ENCODE measurements at places on chromosomes 2 and 18. TPM values are rescaled to one million over a fixed set of nuclear protein-coding genes. Genes with fewer than 3 reads are reported as not detected.

Gene PARD6G
- 5.9 TPM for polyA plus RNA-seq

Gene CPLX4
- polyA plus RNA-seq, result not detected

Gene WDR12
- polyA plus RNA-seq, result 16.4 TPM

Gene MC2R
- not detected for polyA plus RNA-seq

Gene RASGRP3
- 2.3 TPM for polyA plus RNA-seq

Gene KANSL1L
- 13.3 TPM for polyA plus RNA-seq

Gene ABCG8
- 0.01 TPM for polyA plus RNA-seq

Gene VWA3B
- 0.11 TPM for polyA plus RNA-seq

Gene NCKAP5
- 0.32 TPM for polyA plus RNA-seq

DNA sequence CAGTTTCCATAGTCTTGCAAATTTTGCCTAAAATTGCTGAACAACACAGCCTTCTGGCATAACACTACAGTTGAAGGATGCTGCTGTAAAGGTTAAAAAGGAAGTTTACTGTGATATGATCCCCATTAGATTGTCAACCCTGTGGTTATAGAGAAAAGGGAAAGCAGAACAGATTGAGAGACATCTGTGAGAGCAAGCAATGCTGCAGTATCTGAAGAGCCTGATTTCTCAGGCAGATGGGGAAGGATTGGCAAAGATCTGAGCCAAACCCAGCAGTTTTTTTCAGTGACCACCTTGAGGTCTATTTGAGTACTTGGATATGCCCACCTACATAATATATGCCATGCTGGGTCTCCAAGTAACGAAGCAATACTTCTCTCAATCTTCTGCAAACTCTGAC, 8.5 kb upstream of the ST8SIA3 start:
- DNase-seq, result no peak

GRCh38 chr2:207892716-207893402, 123.2 kb upstream of the FZD5 start:
- DNase-seq, result no peak

- DNase-seq, result no peak
These were observed 18.5 kb downstream of the CD226 start for GRCh38 chr18:69929041-69929774.

GRCh38 chr2:29240601-29241000, 125.4 kb downstream of the CLIP4 start:
- DNase-seq, result no peak

DNA sequence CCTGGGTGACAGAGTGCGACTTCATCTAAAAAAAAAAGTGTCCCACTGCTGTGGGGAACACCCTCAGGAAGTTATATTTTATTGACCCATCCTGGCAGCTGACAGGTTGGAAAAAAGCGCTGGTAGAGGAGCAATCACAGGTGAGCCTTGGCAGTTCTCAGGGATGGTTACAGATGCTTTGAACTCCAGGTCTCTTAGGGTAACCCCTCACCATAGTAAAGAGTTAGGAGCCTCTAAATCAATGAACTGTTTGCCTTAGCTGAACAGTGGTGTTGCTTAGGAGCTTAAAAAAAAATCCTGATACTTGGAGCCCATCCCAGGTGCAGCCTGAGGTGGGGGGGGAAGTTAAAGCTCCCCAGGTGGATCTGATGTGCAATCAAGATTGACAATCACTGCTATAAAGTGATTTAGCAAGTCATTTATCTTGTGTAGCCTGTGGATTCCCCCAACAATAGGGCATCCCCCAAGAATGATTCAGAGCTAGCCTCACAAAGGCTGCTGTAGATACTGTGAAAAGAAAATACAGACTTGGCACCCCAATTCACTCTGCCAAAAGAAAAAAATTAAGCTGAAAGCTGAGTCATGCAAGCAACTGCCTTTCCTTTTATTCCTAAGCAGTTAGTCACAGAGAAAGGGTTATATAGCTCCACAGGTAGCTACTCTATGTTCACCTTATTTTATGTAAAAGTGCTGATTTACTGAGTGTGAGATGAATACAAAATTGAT, 14.8 kb downstream of the SLC16A14 start:
- DNase-seq, result no peak

DNA sequence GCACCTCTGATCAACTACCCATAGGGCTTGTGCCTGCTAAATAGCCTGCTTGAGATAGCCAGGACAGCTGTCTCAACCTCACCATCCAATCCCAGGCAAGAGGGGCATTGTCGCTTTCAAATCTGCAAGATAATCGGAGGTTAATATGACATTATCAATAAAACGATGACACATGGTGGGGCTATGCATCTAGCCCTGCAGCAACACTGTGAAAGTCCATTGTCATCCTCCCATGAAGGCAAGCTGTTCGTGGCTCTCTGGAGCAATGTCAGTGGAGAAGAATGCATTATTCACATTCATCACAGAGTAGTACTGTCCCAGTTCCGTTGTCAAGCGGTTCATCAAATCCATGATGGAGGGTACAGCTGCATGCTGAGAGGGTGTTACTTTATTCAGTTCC, 18.9 kb upstream of the KLHL23 start:
- DNase-seq, result no peak

DNA sequence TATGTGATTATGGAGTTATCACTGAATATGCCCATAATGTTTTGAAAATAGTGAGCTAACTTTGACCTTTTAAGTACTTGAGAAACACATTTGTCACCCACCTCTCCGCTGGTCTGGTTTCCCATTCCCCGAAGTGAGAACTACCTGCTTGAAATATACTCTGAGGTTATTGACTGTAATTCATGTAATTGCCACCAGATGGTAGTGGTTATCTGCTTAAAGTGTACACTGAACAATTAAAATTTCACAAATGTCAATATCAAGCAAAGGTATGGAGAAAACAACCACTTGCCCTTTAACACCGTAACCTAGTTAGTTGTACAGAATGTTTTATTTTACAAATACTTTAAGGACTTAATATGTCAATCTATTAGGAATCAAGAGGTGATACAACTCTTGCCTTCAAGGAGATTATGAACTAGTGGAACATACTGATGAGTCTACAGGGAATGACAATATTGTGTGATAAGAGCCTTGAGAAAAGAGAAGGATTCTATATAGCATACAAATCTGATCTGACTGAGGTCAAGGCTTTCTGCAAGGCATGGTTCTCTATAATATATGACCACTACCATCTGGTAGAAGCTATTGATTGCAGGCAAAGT, 316.8 kb upstream of the KCNH7 start:
- DNase-seq, result no peak

DNA sequence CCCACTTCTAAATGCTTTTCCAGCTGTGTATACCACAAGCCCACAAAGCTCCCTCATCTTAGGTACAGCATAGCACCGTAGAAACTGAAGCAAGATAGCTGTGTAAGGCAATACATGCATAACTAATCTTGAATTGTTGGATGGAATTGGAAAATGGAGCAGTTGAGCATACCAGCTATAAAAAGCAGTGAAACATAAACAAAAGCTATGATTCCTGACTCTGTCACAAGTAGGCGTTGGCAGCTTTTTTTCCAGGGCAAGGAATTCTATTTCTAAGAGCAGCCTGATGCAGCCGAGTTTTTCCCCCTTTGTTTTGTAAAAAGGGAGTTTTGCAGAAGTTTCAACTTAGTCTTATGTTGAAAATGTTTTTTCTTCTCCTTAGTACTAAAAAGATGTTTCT, 32.4 kb downstream of the MOGAT1 start:
- no peak for DNase-seq

DNA sequence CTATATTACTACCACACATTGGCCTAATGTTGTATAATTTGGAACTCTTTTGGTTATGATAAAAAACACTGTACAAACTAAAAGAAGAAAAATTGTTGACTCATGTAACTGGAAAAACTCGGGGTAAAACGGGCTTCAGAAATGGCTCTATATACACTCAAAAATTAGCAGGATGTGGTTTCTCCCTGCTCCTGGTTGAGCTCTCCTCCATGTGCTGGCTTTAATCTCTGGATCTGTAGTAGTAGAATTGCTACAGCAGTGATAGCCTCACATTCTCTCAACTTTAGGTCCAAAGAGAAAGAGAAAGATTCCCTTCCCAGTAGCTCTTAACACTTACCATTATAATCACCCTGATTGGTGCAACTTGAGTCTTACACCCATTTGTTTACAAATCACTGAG, 274.9 kb upstream of the GALNT5 start:
- DNase-seq, result no peak

- no peak for DNase-seq
These were observed 115.3 kb downstream of the DOCK10 start for GRCh38 chr2:224927011-224927410.

DNA sequence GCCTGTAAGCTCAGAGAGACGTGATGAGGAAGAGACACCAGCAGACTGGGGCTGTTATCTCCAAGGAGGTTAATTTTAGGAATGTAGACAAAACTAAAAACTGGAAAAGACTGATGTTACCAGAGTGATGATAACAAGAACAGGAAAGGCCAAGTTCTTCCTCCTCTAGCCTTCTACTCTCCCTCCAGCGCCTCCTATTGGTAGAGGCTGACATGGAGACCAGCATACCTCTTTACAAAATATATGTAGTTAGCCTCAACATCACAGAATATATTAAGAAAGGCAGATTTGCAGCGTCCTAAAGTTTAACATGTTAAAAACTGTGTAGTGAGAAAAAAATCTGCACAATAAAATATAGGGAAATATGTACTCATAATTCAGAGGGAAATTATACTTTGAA, 66.0 kb downstream of the TCF4 start:
- no peak for DNase-seq

- DNase-seq, result no peak
These were observed 24.1 kb downstream of the TRABD2A start for GRCh38 chr2:84856787-84857186.

All from urinary bladder (tissue), 4 donors.